ENCODE measurements at places on chromosomes 7 and 10.

- no peak for DNase-seq
Observed at GRCh38 chr7:25770235-25770634, 381.8 kb upstream of the NFE2L3 start.

GRCh38 chr7:66315192-66315591 is 110.1 kb downstream of the TPST1 start:
- DNase-seq, result no peak

DNA sequence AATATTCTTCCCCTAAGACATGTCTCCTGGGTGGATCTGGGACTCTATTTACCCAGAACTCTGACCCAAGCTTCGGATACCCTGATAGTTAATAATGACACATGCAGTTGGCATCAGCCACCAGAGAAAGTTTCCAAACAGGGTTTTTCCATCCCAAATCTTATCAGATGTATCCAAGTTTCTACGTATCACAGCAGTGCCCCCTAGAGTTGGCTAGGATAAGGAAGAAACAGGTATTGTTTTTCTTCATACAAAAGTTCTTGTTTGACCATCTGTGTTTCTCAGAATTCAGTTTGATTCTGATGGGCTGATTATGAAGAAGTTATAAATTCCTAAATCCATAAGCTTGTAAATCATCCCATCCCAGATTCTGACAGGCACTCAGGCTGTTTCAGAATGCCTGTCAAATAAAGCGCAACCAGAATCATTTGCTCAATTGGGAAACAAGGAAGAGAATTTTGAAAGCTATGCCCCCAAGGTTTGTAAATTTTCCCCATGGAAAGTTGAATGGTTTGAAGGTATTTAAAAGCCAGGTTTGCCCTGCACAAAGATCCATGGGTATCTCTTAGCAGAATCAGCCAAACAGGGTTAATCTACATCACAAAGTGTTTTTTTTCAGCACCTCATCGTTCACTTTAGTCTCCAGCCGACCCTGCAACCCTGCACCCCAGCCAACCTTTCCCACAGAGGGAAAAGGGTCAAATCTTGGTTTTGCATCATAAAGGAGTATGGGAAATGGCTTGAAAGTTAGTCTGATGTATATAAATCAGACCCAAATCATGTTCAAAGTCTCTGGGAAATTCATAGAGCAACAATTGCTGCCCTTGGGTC is 47.4 kb downstream of the NRAP start:
- DNase-seq, result peak; percentile 4

DNA sequence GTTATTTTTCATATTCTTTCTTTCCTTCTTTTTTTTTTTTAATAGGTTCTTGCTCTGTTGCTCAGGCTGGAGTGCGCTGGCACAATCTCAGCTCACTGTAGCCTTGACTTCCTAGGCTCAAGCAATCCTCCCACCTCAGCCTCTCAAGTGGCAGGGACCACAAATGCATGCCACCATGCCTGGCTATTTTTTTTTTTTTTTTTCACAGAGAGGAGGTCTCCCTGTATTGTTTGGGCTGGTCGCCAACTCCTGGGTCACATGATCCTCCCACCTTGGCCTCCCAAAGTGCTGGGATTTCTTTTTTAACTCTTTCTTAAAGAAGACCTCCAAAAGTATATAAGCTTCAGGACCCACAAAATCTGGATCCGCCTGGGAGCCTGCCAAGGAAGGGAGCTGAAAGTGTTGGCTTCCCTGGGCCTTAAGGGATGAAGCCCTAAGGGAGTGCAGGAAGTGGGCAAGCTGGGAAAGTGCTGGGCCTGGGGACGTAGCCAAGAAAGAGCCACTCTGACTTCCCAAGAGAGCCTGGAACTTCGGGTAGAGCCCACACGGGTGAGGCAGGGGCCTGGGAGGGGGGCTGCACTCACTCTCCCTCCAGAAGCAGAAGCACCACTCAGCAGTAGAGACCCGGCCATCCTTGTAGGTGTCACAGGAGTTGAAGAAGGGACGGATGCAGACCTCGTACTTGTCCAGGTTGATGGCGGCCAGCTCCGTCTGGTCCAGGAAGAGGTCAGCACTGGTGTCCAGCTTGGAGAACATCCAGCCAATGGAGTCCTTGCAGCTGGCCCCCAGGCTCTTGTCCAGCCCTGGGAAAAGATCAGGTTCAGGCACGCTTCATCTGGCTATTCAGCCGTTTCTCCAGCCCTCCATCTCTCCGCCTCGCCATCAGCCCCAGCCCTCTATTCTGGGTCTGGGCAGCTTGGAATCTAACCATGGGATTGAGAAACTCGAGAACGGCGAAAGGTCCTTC is 21.8 kb downstream of the SPOCK2 start:
- no peak for DNase-seq

DNA sequence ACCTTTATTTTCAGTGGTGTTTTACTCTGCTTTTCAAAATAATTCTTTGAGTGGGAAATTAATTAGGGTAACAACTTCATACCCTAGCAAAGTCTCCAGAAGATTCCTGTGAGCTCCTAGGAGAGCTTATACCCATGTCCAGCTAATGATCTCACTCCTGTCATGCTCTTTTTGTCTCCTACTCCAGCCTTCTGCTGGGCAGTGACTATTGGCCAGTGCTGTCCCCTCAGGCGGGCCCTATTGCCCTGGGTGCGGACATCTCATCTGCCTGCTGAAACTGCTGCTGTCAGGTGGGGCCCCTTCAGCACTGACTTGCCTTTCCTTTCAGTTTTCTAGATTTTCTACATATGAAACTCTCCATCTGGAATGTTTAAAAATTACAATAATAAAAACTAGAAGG is 80.3 kb downstream of the EBLN1 start:
- no peak for DNase-seq

DNA sequence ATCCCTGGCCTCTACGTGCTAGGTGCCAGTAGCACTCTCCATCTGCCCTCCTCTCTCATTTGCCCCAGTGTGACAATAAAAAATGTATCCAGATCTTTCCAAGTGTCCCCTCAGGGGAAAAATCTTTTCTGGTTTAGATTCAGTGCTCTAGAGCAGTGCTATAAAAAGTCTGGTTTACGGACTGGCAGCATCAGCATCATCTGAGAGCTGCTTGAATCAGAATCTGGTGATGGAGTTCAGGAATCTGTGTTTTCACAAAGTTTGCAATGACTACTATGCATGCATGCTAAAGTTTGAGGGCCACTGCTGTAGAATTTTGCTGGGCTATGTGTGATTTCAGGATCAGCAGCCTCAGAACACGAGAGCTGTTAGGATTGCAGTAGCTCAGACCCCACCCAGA is 356.5 kb downstream of the PHF14 start:
- DNase-seq, result no peak

GRCh38 chr7:128356546-128357216 is 4.8 kb downstream of the PRRT4 start:
- no peak for DNase-seq

- DNase-seq, result no peak
Observed at GRCh38 chr7:105439174-105439893, 50.6 kb upstream of the SRPK2 start.
